ENCODE measurements at places on chromosomes 4 and X.

GRCh38 chrX:5236096-5236495, 992.6 kb downstream of the NLGN4X start:
- no peak for DNase-seq

DNA sequence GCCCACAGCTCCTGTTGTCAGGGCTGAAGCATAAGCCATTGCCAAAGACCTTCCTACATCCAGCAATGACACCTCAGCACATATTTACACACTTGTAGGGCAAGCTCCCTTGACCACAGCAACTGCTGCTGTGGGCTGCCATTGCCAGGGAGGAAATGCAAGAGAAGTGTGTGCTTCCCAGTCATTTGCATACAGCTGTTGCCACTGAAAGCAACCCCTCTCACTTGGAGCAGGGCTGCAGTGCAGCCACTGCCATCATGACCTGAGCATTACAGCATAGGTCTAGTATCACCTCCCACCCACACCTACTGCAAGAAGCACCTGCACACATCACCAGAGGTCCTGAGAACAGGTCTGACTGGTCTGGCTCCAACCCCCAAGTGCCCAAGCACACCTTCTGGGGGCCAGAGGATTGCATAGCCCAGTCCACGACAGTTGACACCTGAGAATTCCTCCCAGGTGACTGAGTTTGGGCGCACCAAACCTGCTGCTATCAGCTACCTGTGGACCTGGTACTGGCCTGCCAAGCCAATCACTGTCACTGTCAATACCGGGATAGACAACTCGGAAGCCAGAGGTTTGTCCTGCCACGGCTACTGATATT, 636.5 kb upstream of the SLIT2 start:
- DNase-seq, result no peak

DNA sequence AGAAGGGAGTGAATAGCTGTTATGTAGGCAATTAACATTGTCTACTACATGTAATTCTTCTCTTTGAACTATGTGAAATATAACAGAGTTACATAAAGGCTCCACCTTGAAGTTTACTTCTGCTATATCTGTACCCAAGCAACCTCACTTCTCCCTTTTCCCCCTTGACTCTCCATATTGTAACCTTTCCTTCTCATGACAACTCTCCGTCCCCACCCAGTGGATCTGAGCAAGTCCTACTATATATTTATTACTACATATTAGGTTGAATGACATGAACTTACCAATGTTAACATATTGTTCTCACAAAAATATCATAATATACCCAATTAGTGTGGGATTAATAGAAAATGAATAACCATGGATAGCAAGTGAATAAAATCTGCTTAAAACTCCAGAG, 93.2 kb upstream of the ATP8A1 start:
- peak; percentile 22 for DNase-seq

- no peak for DNase-seq
Observed at GRCh38 chrX:22652596-22652995, 347.2 kb upstream of the DDX53 start.

GRCh38 chr4:118345813-118346212, 7.0 kb downstream of the PRSS12 start:
- no peak for DNase-seq

GRCh38 chr4:57764856-57765255, 654.7 kb upstream of the IGFBP7 start:
- DNase-seq, result no peak

GRCh38 chrX:102979536-102979935, 42.5 kb downstream of the RAB40AL start:
- DNase-seq, result no peak

- DNase-seq, result no peak
Observed at GRCh38 chr4:71094201-71094600, 100.8 kb downstream of the DCK start.

DNA sequence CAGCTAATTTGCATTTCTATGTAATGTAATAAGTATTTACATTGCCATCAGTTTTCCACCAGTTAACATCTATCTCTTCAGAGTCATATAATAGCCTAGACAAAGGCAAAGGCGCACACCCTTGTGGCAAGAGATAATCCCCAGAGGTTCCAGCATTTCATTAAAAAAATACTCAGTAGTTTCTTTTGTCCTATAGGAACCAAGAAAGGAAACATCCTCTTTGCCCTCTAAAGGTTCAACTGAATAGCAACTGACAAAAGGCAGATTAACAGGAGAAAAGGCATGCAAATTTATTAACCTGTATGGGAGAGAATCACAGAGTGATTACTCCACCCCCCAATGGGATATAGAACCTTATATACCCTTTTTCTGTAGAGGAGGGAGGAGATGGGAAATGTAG, 48.4 kb downstream of the MAGEB17 start:
- DNase-seq, result no peak

DNA sequence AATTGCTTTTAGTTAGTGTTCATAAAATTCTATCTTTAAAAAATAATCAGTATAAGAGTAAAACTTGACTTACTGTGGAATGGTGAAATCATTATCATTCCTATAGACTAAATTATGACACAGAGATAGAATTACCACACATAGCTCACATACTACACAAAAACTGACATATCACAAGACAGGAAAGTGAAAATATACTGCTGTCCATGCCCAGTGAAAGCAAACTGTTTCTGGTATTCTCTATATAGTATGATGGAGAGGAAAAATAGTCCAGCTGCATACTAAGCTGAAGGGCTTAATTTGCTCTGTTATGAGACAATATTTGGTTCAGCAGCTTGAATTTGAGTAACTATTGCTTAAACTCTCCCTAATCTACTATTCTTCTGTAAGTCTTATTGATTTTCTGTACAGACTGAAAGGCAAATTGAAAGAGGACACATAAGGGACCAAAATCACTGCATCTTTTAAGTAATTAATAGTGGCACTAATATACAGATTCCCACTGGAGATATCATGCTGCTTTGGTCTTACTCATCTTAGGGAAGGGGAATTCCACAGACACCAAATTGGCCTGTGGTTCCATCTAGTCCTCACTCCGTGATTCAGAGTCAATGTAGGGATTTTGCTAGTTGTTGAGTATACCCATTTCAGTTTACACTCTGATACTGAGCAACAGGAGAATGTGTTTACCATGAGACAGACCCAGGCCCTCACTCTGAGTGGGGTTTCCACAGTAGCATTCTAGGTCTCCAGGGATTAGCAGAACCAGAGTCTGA, 47.4 kb upstream of the AGA start:
- no peak for DNase-seq

GRCh38 chr4:23937173-23937572, 47.3 kb upstream of the PPARGC1A start:
- DNase-seq, result no peak

DNA sequence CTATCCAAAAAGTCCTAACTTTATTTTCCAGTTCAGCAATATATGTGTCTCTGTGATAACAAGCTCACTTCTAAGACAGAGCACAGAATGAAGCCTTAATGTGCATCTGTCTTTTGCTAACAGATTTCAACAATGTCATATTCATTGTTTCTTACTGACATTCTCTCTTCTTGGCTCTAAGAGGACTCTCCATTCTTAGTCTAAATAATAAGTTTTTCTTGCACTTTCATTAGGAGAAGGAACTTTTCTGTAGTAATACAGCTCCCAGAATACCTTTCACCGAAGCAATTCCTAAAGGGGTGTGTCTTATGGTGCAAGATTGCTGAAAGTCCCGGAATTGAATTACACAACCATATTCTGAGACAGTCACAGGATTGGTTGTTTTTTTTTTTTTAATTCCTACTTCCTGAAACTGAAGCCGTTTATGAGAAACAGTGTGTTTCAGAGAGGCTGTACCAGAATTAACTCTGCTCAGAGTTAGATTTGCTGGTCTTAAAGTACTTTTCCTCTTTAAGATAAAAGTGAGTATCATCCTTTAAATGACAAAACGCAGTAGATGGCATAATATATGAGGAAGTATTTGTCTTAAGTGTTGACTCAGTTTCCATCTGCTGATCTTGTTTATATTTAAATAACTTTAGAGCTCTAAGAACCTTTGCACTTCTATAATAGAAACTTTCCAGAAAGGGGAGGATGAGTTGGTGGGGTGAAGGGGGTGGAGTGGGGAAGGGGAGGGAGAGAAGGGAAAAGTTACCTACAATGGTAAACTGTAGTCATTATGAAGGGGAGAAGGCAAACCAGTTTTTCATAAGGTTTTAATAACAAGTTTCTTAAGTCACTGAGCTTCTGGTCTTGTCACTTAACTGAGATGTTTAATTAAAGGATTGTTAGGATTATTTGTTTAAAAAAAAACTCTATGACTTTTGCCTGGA, at the start of gene ALPK1:
TSS of gene ALPK1 (plus strand) at position 421 of the 932 bp plus-strand sequence.
- peak; percentile 60 for DNase-seq

DNA sequence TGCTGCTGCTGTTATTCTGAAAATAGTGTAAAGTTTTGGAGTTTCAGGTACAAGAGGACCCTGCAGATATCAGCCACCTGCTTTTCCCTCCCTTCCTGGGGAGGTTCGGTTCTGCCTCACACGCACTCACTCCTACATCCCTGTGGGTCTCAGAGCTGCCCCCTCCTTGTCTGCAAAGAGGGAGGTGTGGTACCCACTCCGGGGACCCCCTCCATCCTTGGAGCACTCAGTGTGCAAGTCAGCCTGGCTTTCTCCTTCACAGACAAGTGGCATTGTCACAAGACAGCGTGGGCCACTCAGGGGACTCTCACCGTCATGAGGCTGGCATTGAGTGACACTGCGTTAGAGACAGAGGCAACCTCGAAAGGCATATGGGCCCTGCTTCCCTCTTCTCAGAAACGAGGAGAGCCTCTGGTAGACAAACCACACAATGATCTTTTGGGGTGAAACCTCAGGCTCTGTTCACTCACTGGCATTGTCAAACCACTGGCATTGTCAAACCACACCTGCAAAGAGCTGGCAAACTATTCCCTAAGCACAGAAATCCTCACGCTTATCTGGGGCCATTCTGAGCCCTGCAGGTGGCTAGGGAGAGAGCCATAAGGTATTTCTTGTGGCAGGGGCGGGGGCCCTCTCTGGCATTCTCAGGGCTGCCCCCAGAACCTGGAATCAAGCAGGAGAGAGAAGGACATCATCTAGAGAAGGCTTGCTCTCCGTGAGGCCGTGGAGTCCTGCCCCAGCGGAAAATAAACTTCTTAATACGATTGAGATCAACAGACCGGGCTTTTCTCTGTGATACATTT, 285.0 kb downstream of the SHOX start:
- no peak for DNase-seq

DNA sequence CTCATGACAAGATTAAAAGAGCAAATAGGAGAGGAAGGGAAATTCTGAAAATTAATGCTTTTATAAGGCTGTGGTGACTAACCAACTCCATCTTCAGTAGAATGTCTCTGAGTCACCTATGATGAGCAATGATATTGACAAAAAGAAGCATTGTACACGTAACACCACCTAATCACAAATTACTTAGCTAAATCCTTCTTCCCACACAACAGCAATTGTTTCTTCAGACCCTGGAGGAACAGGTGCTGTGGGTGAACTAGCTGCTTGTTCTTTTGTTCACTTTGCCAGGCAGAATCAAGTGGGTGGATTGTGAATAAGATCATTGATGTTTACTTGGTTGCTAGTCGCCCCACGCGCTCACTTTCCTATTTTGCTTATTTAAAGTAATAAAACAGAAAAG, 315.5 kb downstream of the CAMK2D start:
- DNase-seq, result no peak

GRCh38 chrX:45889471-45889870, 655.8 kb downstream of the ZNF674 start:
- DNase-seq, result no peak

DNA sequence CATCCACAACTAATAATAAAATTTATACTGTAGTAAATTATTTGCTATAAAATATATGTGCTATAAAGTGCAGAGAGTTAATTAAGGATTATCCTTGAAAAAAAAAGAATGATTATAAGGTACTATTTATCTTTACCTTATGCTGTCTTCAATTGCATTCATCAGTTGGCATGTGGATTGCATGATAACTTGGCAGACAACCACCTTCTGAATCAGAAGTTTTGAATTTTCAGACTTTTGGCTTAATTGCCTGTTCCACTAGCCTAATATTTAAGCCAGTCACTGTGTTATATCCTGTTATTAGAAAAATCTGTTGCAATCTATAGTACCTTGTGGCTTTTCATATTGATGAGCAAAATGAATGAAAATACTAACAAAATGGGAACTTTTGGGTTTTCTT, 1040.3 kb upstream of the PCDH10 start:
- no peak for DNase-seq

DNA sequence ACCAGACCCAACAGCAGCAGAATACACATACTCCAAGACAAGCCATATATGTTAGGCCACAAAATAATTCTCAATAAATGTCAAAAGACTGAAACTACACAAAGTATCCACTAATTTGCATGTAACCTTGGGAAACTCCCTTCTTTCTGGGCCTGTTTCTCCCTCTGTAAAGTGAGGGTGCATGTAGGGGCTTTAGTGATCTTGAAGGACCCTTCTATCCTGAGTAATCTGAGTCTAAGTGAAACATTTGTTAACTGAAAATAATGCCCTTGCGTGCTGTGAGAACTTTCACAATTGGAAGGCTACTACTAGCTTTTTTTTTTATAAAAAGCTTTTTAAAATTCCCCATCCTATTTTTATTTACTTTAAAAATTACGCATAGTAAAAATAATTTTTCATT, 125.2 kb downstream of the NEXMIF start:
- no peak for DNase-seq

GRCh38 chr4:173821876-173822275, 291.8 kb upstream of the HAND2 start:
- DNase-seq, result no peak

DNA sequence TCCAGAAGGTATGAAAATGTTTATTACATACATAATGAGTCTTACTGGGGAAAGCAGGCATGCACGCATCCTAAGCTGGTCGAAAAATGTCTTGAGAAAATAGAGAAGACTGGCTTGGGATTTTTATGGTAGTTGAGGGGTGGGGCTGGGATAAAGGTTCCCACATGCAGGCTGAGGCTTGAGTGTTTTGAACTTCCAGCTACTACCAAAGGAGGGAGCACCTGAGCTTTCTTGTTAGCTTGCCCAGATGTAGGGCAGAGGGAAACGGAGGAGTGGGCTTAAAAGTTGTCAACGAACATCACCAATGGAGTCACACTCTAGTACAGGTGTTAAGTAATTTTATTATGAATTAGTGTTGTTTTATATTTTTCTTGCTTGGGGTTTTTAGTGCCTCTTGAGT, 39.6 kb upstream of the SRPX start:
- DNase-seq, result peak; percentile 28

DNA sequence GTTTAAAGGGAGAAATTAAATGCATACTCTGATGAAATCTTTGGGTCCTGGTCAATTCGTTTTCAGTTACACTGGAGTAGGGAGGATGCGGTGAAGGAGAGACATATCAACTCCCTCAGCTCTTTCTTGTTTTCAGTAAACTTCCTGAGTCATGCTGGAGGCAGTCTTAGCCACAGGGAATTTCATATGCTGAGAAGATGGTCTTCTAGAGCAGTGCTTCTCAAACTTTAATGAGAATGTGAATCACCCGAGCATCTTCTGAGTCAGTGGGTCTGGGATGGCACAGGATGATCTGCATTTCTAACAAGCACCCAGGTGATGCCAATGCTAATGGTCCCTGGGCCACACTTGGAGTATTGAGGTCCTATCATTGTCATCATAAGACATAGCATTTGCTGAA, 214.5 kb downstream of the KIT start:
- DNase-seq, result no peak

GRCh38 chr4:53498706-53499105, 92.6 kb downstream of the LNX1 start:
- DNase-seq, result no peak

- no peak for DNase-seq
Observed at GRCh38 chr4:88981556-88981955, 75.4 kb downstream of the FAM13A start.
